ENCODE measurements at places on chromosomes 16 and 17.

GRCh38 chr16:79723583-79724168 is 123.1 kb upstream of the MAF start:
- no peak for DNase-seq

DNA sequence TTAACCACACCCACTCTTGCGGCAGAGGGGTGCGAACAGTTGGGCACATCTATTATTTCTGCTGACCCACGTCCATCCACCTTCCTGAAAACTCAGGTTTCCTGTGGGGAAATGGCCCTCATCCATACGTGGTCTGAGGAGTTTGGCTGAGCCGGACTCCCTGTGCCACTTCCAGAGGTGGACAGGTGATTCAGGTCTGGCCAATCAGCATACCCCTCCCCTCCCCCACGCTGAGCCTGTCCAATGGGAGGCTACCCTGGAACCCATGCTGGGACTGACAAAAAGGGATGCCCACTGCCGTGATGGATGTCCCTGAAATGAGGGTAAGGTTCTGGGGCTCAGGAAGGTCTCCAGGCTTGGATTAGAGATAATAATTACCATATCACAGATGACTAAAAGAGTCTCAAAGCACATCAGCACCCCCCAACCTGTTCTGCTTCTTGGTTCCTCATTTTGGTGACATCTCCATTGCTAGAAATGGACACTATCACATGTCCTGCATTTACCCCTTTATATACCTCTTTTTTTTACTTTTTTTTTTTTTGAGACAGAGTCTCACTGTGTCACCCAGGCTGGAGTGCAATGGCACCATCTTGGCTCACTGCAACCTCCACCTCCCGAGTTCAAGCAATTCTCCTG is 5.3 kb upstream of the MAPK7 start:
- DNase-seq = no peak

DNA sequence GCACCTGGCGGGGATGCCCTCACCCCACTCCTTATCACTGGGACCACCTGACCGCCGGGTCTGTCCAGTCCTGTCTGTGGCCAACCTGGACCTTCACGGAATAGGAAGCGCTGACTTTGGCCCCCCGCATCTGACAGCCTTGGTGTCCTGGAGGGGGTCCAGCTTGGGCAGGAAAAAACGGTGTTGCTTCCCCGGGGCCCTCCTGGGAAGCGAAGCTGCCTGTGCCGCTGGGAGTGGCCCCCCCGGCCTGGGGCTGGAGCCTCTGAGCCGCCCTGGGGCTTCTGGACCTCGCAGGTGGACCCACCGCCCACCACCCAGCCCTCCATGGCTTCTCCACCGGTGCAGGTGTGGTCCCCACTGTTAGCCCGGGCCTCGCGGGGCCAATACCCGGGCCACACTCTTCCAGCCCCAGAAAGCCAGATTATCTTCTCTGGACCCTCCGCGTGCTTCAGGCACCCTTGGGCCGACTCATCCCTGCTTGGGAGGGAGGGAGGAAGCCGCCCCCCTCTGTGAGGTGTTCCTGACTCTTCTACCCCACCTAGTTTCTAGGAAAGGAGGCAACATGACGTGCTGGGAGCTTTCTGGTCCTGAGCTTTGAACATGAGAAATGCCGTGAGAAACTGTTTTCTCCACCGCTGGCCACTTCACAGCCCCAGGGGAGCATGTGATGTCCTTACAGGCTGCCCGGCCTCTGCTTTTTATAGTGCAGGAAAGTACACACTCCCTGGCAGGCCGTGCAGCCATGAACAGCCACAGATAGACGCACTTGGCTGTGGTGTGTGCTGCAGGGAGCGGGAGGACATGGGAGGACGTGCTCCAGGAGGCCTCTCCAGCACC is 1.1 kb downstream of the C1QTNF1 start:
- DNase-seq = no peak

GRCh38 chr16:47142486-47142820 is 1.3 kb downstream of the NETO2 start:
- no peak for DNase-seq

DNA sequence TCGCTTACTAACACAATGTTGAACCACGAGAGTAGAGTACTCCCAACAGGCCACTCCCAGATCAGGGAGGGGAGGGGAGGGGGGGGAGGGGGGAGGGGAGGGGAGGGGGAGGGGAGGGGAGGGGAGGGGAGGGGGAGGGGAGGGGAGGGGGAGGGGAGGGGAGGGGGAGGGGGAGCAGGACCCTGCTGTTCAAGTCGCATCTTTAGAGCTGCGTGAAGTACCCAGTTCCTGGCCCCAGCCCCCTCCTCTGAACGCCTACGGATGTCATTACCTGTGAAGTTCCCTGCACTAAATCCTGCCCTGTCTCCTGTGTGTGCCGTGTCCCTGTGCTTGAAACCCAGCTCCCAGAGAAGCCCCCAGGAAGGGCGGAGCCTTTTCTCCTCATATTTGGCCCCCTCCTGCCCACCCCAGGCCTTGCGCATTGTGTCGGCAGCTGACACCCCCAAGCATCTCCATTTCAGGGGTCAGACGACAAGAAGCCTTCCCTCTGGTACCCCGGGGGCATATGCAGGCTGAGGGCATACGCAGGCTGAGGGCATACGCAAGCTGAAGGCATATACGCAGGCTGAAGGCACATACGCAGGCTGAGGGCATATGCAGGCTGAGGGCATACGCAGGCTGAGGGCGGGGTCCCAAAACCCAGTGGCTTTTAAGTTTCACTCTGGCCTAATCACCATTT is 330.2 kb downstream of the C16orf95 start:
- no peak for DNase-seq

- DNase-seq = no peak
Observed at GRCh38 chr17:78214706-78215061, 631 bp downstream of the BIRC5 start.

DNA sequence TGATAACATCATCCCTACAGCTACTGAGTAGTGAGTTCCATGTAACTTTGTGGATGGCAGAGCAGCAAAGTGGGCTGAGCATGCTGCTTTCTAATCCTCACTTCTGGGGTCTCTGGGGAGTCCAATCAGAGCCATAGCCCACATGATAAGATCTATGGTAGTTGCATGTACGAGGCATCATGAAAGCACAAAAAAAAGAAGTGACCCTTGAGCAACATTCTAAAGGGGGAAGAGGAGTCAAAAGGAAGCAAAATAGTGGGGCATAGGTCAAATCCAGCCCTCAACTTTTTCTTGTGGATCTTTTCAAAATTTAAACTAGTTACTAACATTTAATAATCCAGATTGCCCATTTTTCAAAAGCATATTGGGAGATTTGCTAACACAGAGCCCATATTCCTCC is 208.5 kb upstream of the TOX3 start:
- DNase-seq = no peak

DNA sequence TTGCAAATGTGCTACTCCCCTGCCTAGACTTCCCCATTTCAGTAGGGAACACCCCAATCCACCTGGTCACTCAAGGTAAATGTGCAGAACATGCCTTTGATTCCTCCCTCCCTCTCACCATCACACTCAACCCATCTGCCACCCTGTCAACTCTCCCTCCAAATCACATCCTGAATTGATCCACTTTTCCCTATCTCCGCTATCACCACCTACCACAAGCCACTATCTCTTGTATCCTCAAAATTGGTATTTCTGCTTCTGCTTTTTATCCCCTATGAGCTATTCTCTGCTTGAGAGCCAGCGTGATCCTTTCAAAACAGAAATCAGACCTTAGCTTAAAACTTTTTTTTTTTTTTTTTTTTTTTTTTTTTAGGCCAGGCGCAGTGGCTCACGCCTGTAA is 5.4 kb upstream of the NOL11 start:
- no peak for DNase-seq

GRCh38 chr16:57763285-57764005 is 27.9 kb downstream of the KATNB1 start:
- DNase-seq = no peak

DNA sequence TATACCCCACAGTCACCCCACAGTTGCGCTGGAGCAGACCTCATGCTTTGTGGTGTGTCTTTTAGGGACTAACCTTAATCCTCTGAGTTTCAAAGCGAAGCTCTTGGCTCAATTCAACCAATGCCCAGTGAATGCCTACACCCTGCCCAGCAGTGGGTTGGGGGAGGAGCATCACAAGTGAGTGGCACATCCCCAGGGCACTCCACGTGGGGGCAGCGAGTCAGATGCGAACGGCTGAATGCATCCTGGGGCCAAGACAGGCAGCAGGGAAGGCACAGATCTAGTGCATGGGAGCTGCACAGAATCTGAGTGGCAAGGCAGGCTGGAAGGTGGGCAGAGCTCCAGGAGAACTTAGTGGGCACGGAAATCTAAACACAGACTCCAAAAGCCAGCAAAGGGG is 39.2 kb downstream of the IFT140 start:
- no peak for DNase-seq

GRCh38 chr16:87375426-87376135 is 8.0 kb downstream of the FBXO31 start:
- no peak for DNase-seq

- DNase-seq = no peak
Observed at GRCh38 chr16:75658175-75658574, 10.6 kb downstream of the TERF2IP start.

- no peak for DNase-seq
Observed at GRCh38 chr17:37614391-37614790, 5.2 kb upstream of the SYNRG start.

DNA sequence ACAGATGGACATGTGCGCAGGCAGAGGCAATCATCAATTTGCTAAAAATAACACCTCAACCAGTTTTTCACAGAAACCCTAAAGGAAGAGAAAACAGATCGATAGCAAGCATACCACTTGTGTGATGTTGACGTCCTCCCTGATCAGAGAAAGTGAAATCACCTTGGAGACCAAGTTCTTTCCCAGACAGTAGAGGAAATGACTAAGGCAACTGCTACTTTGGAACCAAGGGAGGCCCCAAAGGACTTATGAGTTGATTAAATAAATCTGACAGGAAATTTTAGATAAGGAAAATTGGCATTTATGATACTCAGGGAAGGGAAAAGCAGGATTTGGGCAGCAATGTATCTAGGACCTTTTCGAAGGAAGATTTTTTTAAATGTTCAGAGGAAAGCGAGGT is 267.1 kb upstream of the ASIC2 start:
- DNase-seq = no peak

GRCh38 chr17:55454906-55455474 is 33.4 kb upstream of the MMD start:
- no peak for DNase-seq

GRCh38 chr16:69123910-69124309 is 8.5 kb downstream of the CHTF8 start:
- DNase-seq = no peak

GRCh38 chr17:58564971-58565370 is 50.5 kb upstream of the MTMR4 start:
- no peak for DNase-seq

- DNase-seq = no peak
Observed at GRCh38 chr17:20982589-20983358, 60.0 kb downstream of the USP22 start.

DNA sequence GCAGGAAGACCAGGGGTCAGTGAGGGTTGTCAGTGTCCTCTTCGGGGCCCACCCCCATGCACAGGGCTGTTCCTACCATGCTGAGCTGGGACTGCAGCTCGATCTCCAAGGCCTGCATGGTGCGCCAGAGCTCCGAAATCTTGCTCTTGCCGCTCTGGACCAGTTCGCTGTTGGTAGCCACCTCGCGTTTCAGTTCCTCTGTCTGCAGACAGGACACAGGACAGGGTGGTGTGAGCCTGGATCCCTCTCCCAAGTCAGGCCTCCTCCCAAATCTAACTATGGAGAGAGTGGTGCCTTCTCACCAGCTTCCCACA is 90.9 kb downstream of the GOSR1 start:
- no peak for DNase-seq

DNA sequence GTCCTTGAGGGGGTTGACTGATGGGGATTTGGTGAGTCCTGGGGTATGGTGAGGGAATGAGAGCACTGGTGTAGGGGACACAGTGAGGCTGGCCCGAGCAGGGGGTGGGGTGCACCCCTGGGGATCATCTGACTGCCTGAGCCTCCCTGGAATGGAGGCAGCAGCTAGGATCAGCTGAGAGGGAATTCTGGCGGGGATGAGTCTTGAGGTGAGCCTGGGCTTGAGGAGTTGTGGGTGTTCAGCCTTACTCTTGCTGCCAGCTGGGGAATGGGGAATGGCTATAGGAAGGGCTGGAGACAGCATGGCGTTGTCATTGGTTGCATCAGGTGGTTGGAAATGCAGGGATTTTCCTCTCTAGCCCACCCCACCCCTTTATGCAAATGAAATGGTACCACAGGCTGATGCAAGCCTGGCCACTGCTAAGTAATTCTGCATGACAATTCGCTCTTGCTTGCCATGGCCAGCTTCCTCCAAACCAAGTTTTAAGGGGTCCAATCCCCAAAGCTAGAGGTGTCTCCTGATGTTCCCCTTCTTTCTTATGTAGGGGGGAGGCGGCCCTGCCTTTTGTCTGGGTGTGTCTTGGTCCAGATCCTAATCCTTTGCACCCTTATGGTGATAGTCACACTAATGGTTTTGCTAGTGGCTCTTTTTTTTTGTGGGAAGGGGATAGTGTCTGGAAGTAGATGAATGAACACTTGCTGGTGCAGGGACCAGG is 7.5 kb downstream of the NFE2L1 start:
- DNase-seq = peak; percentile 70

DNA sequence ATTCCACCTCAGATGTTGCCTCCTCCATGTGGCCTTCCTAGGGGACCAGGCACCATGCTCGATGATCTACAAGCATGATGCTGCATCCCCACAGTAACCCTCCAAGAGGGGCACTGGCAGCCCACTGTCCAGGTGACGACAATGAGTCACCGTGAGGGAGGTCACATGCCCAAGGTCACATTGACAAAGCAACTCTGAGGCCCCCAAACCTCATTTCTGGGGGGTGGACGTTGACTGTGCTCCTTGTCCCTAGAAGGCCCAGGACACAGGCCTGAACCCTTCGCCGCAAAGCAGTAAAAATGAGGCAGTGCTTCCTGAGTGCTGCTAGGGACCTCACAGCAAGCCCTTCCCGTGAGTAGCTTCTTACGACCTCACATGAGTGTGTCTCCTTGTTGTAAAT is 136.5 kb downstream of the C16orf78 start:
- DNase-seq = no peak

All from H1 (cell line).